ENCODE measurements at places on chromosomes 5 and 9.

DNA sequence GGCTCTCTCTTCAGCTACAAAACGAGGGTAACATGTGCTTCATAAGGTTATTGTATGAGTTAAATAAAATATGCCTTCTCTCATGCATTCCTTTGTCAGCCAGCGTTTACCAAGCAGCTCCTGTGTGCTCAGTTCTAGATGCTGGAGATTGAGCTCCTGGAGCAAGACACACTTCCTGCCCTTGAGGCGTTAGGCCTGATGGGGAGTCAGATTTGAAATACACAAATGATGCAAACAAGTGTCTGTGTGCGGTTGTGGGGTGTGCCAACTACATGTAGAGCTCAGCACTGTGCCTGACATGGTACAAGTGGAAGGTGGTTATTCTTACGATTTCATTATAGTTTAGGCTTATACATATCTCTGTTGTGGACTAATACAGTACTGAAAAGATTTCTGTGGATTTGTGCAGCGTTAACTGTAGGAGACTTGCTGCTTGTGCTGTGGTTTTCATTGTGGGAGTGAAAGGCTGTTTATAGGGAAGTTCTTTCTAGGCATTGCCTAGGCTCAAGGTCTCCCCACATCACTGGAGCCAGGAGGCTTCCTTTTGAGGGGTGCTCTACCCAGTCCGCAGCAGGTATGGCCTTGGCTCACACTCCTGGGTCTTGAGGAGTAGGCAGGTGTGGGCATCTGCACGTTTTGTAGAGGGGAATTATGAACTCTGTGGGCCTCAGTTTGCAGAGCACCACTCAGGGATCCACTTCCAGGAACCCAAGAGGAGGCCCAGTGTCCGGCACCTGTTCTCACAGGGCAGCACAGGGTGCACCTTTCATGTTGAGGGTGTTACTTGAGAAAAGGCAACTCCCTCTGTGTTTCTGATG lies 39.8 kb upstream of the ANGPTL2 start:
- DNase-seq, result no peak

DNA sequence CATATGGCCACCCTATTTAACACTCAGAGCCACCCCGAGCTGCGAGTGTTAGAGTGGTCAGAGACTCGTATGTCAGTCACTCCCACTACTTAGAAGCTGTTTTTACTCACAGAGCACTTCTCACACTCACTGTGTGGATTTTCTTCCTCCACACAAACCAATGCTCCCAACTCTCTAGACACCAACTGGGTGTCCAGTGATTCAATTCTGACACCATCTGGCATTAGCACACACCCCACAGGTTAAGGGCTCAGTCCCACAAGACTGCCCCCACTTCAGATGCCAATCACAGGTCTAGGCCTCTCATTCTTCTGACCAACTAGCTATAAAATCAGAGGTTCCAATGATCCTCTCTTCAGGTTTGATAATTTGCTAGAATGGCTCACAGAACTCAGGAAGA lies 174.8 kb downstream of the FANCC start:
- DNase-seq, result no peak

GRCh38 chr5:167472566-167473108 lies 818.8 kb upstream of the WWC1 start:
- no peak for DNase-seq

GRCh38 chr5:6737043-6737941 lies 24.1 kb downstream of the TENT4A start:
- DNase-seq, result no peak

DNA sequence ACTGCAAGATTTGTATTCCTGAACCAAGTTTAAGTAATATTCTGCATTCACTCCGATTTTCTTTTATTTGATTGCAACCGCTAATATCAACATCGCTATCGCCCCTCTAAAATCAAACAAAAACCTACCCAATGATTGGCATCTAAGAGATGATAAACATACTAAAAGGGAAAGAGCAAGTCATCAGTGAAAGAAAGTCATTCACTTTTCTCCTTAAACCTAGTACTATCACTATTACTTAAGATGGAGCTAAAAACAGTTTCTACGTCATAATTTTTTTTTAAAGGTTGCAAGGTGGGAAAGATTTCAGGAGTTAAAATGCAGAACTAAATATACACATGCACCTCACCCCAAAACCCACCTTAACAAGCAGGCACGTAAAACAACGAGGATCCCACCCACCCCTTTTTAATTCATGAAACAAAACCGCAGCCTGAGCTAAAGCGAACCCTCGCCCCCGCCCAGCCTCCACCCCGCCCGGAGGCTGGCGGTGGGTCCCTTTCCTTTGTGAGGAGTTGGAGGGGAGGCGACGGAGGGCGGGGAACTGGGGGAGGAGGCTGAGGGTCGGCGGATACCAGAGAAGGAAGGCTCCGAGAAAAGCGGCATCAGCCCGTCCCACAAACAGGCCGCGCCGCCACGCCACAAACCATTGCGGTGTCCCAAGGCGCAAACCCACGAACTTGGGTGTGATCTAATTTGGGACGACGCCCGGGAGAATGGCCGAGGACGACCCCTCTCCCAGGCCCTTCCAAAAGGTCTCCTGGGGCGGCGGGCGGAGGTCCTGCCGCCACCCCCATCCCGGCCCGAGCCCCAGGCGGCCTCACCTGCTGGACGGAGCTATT lies 861 bp downstream of the UBQLN1 start:
- peak; percentile 56 for DNase-seq

DNA sequence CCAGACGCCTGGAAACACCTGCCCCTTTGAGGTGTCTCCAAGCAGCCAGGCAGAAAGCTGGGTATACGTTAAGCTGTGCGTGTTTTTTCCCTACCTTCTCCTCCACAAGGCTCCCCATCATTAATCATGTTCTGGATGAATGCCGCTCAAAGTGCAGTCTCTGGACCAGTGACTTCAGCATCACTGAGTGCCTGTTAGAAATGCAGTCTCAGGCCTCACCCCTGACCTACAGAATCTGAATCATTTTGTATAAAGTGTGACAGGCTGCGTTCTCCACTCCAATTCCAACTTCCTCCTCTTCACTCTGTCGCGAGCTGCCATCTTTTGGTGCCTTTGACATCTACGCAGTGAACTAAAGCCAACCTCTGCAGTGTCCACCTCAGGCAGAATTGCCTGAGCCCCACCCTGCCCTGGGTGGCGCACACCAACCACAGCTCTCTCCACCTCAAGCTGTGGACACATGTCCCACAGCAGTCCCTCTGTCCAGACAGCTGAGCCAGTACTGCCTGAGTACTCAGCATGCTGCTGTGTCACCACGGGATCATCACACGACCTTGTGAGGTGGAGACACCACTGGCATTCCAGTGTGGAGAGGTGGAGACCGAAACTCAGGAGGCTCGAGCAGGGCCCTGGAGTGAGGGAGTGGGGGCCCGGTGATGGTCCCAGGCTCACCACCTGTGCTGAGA lies 14.2 kb downstream of the PTPN3 start:
- no peak for DNase-seq
